ENCODE measurements at places on chromosomes 13 and 19.

- ATAC-seq, result peak; percentile 79
These were observed at the start of gene TRMT1 for GRCh38 chr19:13116282-13117175. TSS of gene TRMT1 (minus strand) at chr19:13116740. CDS start at chr19:13116399, 341 bp downstream.

GRCh38 chr19:11577451-11578257 is at the start of gene ACP5:
TSS of gene ACP5 (minus strand) at chr19:11577645. CDS start at chr19:11577317, 328 bp downstream.
- no peak for ATAC-seq

GRCh38 chr13:44575741-44576350 is at the start of gene TSC22D1:
TSS of gene TSC22D1 (minus strand) at chr13:44576330. CDS start at chr13:44576074, 256 bp downstream.
- peak; percentile 4 for ATAC-seq

DNA sequence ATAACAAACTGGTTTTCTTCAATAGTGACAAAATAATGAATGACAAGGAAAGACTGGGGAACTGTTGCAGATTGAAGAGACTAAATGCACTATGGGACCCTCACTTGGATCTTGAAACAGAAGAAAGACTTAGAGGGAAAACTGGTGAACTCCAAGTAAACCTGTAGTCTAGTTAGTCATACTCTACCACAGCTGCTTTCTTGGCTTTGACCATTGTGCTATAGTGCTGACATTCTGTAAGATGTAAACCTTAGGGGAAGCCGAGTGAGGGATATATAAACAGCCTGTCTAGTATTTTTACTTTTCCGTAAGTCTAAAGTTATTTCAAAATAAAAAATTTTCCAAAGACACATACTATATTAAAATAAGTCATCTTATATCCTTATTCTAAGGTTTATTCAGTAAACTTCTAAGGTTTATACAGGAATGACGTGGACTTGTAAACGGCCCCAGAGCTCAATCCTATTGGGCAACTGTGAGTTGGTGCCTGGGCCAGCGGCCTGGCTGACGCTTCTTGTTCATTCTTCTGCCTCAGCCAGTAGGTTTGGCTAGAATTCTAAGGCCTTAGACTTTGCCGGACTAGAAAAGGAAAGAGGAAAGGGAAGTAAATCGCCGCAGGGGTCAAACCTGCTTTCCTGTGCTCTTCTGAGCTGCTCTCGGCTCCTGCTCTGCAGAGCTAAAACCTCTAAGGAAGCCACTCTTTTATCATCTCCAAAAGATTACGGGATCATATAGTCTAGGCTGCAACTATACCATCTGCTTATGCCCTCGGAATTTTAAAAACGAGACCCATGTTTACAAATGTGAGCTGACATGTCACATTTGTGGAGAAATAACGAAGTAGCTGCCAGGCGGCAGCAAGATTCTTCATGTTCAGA is 33.6 kb upstream of the UBE2L5 start:
- ATAC-seq, result no peak

GRCh38 chr19:1699998-1700732 is 47.8 kb upstream of the TCF3 start:
- ATAC-seq, result no peak

All from stimulated activated memory B cell treated with anti-CD40 and anti-IgM and Interleukin-4, amounts not matched to agents 10 μg/mL and 1 μg/mL and 100 μg/mL, for 72 hours (primary cell).